Erythroblast (primary cell): ENCODE measurements at places on chromosomes 13 and 19.

DNA sequence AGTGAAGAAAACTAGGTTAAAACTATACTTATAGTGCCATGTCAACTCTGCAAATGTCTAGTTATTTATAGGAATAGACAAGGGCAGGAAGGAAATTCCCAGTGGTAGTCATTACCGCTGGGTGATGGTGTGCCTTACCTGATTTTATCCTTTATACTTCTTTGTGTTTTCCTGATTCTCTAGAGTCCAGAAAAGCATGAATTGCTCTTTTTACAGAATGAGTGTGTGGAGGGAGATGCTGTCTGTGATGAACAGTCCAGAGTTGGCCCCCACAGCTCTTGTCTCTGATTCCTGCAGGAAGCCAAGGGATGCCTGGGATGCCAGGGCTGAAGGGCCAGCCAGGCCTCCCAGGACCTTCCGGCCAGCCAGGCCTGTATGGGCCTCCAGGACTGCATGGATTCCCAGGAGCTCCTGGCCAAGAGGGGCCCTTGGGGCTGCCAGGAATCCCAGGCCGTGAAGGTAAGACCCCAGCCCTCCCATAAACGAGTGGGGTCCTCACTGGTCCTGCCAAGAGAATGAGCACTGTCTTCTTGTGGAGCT lies 83.7 kb downstream of the RAB20 start:
- DNase-seq: no peak

GRCh38 chr13:102035969-102036368 lies 365.9 kb downstream of the FGF14 start:
- DNase-seq: no peak

- DNase-seq: no peak
Measured at GRCh38 chr19:7010722-7011593, 10.3 kb downstream of the MBD3L2B start.

DNA sequence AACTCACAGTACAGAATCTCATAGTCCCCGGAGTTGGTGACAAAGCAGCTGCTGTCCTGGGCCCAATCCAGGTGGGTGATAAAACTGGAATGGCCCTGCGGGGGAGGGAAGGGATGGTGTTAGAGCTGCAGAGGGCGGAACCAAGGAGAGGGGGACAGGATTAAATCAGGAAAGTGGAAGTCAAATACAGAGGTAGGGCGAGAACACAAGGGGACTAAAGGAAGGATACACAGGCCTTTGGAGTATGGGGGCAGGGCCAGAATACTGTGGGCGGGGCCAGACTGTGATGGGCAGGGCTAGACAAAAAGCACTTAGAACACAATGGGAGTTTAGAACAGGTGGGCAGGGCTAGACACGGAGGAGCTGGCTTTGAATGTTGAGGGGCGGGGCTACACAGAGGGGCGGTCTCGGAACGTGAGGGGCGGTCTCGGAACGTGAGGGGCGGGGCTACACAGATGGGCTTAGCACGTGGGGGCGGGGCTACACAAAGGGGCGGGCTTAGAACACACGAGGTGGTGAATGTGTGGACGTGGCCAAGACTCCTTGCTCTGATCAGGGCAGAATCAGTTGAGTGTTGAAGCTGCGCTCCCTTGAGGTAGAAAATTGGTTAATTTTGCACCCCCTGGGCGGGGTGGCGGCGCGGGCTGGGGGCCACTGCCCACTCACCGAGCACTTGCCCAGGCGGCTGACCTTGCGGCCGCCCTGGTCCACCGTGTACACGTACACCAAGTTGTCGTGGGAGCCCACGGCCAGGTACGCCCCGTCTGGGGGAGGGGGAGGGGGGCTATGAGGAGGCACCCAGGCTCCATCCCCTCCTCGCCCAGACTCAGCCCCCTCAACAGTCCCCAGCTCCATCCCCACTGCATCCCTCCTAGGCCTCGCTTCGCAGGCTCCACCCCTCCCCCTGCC lies 14.0 kb upstream of the GPR4 start:
- DNase-seq: peak; percentile 94

DNA sequence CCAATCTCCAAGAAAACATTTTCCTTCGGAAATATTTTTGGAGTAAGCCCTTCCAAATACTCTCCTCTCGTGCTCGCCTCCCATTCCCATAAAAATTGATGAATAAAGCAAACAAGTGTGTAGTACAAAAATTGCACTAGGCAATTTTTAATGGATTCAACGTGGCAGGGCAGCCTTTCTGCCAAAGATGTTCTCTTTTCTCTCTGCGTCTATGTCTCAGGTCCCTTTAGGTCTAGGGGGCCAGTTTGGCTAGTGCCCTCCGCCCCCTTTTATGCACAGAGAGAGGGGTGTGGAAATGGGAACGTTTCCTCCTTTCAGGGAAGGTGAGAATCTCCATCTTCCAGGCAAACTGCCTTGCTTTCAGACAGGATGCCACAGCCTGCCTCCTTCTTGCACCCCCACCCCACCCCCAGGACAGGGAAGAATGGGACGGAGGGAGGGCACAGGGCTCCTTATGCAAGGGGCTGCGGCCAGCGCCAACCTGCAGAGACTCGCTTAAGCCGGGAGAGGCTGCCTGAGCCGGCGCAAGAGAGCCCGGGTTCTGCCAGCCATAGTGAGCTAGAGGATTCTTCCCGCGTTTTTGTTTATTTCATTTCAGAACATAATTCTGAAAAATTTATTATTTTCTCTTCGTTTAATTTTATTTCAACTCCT lies 2.7 kb upstream of the ZIC2 start:
- DNase-seq: no peak

GRCh38 chr13:110478405-110479214 lies 82.9 kb downstream of the RAB20 start:
- no peak for DNase-seq

- no peak for DNase-seq
Measured at GRCh38 chr13:71876648-71877255, 9.7 kb upstream of the DACH1 start.

GRCh38 chr13:77952276-77952675 lies 33.6 kb upstream of the EDNRB start:
- DNase-seq: no peak

DNA sequence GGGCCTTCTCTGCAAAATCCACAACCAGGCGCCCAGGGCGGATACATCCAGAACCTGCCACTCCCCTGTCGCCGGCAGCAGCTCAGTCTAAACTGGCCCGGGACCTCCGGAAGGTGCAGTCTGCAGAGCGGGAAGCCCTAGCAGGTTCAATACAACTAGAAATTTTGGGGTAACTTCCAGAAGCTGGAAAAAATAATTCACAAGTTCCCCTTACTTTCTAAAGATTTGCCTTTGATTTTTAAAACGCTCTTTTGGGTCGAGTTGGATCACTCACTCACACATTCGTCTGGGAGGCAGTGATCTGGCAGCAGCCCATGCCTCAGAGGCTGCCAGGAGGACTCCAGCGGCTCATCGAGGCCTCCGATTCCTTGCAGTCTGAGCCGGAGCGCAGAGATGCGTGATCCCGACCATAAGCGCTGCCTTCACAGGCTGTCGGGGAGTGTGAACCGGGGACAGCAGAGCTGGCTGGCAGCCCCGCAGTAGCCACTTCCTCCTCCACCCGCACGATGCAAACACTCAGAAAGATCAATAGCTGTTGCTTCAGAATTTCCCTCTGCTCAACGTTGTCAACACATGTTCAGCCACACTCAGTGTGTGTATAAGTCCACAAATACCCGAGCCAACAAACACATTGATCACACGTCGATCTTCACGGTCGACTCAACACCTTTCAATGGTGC lies 35.6 kb upstream of the ZNF507 start:
- no peak for DNase-seq

GRCh38 chr13:99418843-99419140 lies 82.5 kb upstream of the TM9SF2 start:
- DNase-seq: no peak

DNA sequence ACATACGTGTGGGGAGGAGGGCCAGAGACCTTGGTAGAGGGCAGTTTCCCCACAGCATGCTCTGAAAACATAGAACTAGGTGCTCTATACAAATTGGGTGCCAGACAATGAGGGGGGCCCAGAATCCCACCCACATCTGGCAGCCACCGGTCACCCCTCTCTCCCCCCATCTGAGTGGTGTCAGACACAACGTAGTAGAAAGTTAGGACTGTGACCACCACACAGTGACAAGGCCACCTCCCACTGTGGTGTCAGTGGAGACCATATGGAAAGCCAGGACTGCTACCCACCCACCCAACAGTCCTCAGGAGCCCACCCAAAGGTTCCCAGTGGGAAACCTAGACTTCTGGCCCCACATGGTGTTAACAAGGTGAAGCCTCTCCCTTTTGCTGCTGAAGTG lies 2.1 kb upstream of the ATP4B start:
- no peak for DNase-seq

DNA sequence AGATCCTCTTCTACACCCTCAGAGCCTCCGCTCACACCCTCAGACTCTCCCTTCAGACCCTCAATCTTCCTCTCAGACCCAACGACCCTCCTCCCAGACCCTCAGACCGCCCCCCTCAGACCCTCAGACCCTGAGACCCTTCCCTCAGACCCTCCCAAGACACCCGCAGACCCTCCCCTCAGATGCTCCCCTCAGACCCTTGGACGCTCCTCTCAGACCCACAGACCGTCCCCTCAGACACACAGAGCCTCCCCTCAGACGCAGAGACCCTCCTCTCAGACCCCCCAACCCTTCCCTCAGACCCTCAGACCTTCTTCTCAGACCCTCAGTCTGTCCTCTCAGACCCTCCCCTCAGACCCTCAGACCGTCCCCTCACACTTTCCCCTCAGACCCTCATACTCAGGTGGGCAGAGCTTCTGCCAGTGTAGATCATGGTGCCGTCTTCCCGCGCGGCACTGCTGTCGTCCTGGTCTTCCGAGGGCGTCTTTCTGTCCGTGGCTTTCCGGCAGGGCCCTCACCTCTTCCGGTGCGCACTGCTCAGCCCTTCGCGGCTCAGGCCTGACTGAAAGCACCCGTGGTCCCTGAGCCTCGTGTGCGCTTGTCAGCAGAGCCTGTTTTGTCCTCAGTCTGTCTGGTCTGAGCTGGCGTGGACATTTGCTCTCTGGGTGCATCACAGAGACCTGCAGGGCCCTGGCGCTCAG lies 18.9 kb upstream of the TFDP1 start:
- DNase-seq: no peak

GRCh38 chr19:48149430-48149829 lies 20.7 kb downstream of the LIG1 start:
- no peak for DNase-seq

GRCh38 chr19:6720369-6721137 lies at the start of gene C3:
Gene C3 (minus strand): TSS chr19:6720650. CDS start chr19:6720589, 61 bp downstream.
- no peak for DNase-seq

DNA sequence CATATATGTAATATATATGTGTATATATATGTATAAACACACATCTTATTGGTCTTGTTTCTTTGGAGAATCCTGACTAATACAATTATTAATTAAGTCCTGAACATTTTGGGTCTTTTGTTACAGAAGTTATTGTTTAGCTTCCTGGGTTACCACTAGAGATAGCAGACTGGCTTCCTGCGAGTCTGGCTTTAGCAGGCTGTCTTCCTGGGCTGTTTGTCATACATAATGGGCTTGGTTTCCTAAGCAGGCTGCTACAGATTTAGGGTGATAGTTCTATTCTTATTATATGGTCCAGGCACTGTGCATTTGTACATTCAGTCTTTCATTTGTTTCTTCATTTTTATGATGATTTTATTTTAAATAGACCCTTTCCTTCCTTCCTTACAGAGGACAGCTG lies 312.0 kb upstream of the TMTC4 start:
- DNase-seq: no peak
